Transverse colon (tissue), 4 donors: ENCODE measurements at places on chromosomes 4 and X. TPM values are rescaled to one million over a fixed set of nuclear protein-coding genes. Genes with fewer than 3 reads are reported as not detected.
A peak's percentile ranks its signal among the peaks of the same experiment; 100 is the strongest.

RBMXL3 gene
- not detected for total RNA-seq

NLGN4X gene
- 0.96 TPM for total RNA-seq

STS gene
- 7.9 TPM for total RNA-seq

- peak; percentile 36 for DNase-seq
Observed at GRCh38 chr4:25842229-25842845, 20.5 kb downstream of the SEL1L3 start.

GRCh38 chr4:114103908-114104307 lies 124.5 kb upstream of the ARSJ start:
- no peak for DNase-seq

DNA sequence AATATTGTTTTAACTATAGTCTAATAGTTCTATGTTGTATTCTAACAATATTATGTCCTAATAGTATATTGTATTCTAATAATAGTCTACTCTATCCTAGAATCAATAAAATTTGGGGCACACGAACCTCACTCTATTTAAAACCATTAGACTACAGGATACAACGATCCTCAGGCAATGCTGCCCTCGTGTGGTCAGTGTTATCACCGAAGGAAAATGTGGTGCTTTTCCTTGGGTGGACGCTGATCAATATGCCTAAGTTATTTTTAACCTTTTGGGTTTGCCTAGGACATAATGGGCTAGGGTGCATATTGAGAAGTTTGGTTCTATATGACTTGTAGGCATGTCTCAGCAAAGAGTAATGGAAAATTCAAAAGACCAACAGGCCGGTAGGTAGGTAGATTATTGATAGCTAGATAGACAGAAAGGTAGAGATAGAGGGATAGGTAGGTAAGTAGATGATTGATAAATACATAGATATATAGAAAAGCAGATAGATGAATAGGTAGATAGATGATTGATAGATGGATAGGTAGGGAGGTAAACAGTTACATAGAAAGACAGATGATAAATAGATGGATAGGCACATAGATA lies 75.1 kb downstream of the PRKX start:
- peak; percentile 44 for DNase-seq

SPANXN3 gene
- total RNA-seq, result not detected

DNA sequence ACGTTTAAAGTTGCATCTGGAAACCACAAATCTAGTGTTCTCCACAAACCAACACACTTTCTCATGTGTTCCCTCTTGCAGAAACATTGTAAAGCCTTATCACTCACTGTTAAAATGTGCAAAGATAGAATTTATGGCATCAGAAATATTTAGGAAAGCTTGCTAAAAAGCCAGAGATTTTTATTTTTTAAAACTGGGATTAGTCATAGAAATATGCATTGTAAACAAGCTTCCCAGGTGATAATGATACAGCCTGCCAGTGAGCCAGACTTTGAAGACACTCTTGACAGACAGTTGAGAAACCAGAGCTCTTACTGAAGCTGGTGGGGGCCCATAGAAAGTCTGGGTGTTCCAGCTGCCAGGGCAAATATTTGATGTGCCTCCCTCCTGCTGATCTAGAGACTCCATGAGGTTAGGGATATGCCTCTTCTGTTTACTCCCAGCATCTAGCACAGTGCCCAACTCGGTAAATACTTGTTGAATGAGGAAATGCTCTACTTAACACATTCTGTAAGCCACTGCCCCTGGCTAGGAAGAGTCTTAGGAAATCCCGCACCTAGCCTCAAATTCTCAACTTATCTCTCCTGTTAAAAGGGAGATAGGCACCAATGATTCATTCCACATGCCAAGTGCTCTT lies 179.0 kb upstream of the RASGEF1B start:
- DNase-seq, result no peak

- DNase-seq, result no peak
Observed at GRCh38 chr4:53186714-53187358, 179.0 kb downstream of the SCFD2 start.

DNA sequence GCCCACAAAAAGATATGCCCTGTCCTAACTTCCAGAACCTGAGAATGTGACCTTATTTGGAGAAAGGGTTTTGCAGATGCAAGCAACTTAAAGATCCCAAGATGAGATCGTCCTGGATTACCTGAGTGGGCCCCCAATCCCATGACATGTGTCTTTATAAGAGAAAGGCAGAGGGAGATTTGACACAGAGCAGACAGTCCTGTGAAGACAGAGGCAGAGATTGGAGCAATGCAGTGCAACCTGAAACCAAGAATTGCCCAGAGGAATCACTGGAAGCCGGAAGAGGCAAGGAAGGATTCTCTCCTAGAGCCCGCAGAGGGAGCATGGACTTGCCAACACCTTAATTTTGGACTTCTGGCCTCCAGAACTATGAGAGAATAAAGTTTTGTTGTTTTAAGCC lies 171.5 kb downstream of the SMIM20 start:
- DNase-seq, result no peak

- DNase-seq, result no peak
Observed at GRCh38 chrX:17160975-17161374, 214.0 kb upstream of the NHS start.

RIPPLY1 gene
- total RNA-seq, result not detected

ABCG2 gene
- total RNA-seq, result 31.9 TPM

DNA sequence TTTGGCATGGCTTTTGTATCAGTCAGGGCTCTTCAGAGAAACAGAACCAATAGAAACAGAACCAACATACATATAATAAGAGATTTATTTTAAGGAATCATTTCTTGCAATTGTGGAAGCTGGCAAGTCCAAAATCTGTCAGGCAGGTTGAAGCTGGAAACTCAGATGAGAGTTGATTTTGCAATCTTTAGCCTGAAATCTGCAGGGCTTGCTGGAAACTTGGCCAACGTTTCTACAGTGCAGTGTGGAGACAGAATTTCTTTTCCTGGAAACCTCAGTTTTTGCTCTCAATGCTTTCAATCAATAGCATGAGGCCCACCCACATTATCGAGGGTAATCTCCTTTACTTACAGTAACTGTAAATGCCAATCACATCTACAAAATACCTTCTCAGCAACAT lies 45.4 kb downstream of the COMMD8 start:
- DNase-seq, result no peak

DNA sequence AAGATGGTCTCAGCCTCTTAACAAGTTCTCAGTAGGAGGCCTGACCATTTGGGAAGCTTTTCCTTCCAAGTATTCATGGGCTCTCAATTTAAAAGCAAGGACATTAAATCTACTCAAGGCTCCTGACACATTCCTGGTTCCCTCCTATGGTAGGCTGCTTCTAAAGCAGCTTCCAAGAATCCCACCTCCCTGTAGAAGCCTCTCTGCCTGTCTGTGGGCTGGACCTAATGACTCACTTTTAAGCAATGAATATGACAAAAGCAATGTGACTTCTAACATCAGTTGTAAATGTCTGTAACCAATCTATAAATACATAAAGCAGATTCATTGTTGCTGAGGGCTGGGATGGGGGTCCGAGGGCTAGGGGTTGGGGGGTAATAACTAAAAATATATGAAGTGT lies 99.5 kb upstream of the FAM9B start:
- no peak for DNase-seq

DNA sequence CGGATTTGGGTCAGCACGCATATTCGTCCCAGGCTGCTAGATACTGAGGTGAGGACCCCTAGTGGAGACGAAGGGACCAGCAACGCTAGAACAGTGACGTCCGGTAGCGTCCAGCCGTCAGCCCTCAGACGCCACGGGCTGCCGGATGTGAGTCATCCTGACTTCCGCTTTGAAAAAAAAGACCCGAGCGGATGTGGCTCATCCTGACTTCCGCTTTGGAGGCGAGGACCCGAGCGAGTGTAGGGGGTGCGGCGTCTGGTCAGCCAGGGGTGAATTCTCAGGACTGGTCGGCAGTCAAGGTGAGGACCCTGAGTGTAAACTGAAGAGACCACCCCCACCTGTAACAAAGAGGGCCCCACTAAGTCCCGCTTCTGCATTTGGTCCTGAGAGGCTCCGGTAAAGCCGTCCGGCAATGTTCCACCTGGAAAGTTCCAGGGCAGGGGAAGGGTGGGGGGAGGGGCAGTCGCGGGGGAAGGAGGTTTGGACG lies at the start of gene MAGEB2:
TSS of gene MAGEB2 (plus strand) at position 207 of the 487 bp plus-strand sequence. CDS start 3,018 bp downstream, outside the sequence.
- DNase-seq, result no peak

GRCh38 chrX:48471504-48471903 lies 1.4 kb upstream of the SLC38A5 start:
- DNase-seq, result no peak

PLAC1 gene
- not detected for total RNA-seq

DNA sequence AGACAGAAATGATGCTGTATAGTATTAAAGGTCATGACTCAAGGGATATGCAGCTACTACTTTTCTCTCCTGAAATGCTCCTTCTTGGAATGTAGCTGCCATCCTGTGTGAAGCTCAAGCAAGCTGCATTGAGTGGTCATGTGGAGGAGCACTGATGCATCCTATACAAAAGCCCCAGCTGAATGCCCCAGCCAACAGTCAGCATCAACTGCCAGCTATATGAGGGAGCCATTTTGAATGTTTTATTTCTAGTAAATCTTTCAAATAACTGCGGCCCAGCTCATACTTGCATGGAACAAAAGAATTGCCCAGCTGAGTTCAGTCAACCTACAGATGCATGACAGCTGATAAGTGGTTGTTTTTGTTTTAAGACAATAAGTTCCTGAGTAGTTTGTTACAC lies 165.0 kb upstream of the GEMIN8 start:
- DNase-seq, result no peak

DMRTC1B gene
- 4.1 TPM for total RNA-seq

RBM47 gene
- 667 TPM for total RNA-seq

DNA sequence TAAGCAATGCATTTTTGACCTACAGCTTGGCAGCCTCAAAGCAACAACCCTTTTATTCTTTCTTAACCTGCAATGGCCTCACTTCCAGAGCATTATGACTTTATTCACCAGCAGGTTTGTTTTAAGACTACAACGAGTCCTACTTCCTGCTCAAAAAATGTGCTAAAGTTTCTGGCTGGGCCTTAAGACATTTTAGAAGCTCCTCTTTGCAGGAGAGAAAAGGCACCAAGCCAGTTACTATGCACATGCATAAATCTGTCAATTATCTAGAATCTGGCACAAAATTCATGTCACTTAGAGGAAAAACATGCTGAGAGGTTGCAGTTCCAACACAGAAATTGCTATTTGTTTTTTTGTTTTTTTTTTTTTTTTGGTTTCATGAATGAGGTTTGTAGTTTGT lies 223.0 kb upstream of the EPHA5 start:
- DNase-seq, result no peak

GRCh38 chr4:159401791-159402380 lies 299.0 kb downstream of the RAPGEF2 start:
- DNase-seq, result no peak

IL1RAPL1 gene
- 0.14 TPM for total RNA-seq

- DNase-seq, result no peak
Observed at GRCh38 chr4:77176640-77177039, 19.6 kb downstream of the CCNG2 start.

GRCh38 chr4:67700116-67700737 lies 728 bp downstream of the UBA6 start:
- no peak for DNase-seq

GRCh38 chrX:78643096-78643495 lies 16.0 kb downstream of the RTL3 start:
- no peak for DNase-seq

- no peak for DNase-seq
Observed at GRCh38 chr4:161555689-161556660, 607.8 kb downstream of the FSTL5 start.

KCTD8 gene
- total RNA-seq, result 0.16 TPM

DCX gene
- total RNA-seq, result not detected

GRCh38 chrX:72031634-72032033 lies 100.1 kb downstream of the RTL5 start:
- no peak for DNase-seq

DNA sequence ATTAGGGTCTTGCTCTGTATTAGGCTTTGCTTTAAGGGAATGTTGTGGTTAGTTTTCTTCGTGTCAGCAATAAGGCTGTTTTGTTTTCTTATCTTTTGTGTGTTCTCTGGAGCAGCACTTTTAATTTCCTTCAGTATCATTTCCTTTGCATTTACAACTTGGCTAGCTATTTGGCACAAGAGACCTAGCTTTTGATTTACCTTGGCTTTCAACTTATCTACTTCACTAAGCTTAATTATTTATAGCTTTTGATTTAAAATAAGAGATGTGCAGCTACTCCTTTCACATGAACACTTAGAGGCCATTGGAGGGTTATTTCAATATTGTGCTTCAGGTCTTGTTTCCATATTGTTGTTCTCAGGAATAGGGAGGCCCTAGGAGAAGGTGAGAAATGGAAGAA lies 68.2 kb downstream of the FAT4 start:
- DNase-seq, result no peak

DNA sequence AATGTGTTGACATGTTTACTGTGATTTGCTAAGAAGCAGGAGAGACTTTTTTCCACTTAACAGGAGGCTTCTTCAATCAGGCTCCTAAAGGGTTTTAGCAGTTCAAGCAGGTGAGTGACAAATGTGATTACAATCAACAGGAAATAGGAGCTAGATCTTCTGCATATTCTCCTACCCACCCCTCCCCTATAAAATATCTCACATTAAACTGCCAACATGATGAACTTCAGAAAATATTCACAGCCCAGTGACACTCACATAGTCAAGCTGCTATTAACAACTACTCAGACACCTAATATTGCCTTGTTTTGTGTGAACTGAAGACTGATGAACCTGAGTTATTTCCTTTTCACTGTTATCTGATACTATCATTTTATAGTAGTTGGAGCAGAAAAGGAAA lies 55.9 kb upstream of the ANTXR2 start:
- no peak for DNase-seq

- DNase-seq, result no peak
Observed at GRCh38 chrX:101958139-101958538, 26.3 kb upstream of the ZMAT1 start.

FDCSP gene
- total RNA-seq, result 15.4 TPM

- DNase-seq, result no peak
Observed at GRCh38 chrX:36062778-36063177, 143.2 kb downstream of the CFAP47 start.

DNA sequence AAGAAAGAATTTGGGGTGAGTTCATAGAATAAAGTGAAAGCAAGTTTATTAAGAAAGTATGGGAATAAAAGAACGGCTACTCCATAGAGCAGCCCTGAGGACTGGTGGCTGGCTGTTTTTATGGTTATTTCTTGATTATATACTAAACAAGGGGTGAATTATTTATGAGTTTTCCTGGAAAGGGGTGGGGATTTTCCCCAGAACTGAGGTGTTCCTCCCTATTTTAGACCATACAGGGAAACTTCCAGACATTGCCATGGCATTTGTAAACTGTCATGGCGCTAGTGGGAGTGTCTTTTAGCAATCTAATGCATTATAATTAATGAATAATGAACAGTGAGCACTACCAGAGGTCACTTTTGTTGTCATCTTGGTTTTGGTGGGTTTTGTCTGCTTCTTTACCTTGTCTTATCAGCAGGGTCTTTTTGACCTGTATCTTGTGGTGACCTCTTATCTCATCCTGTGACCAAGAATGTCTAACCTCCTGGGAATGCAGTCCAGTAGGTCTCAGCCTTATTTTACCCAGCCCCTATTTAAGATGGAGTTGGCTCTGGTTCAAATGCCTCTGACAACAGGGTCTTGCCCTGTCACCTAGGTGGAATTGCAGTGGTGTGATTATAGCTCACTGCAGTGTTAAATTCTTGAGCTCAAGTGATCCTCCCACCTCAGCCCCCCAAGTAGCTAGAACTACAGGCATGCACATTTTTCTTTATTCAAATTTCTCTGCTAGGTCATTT lies 27.1 kb downstream of the RAPGEF2 start:
- DNase-seq, result no peak

KIAA1210 gene
- not detected for total RNA-seq
